BE2C (cell line): ENCODE measurements at places on chromosomes 5 and 9.

DNA sequence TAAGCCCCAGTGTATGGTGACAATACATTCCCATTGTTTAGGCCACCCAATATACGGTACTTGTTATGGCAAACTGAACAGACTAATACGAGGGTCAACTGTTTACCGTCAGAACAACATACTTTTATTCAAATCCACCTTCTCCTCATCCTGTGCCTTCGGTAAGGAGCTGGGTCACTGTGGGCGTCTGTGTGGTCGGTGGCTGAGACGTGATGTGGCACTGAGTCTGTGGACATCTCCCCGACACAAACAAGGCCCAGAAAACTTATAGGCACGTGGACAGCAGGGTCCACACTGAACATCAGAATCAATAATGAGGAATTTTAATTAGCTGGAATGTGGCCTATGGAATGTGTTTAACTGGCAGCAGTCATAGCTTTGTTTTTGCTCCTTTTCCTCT, 154.3 kb upstream of the IRX2 start:
- DNase-seq = no peak

GRCh38 chr9:81717747-81718077, 28.4 kb upstream of the TLE1 start:
- DNase-seq = no peak

GRCh38 chr9:129867136-129868022, 32.1 kb downstream of the USP20 start:
- DNase-seq = no peak

GRCh38 chr9:68750786-68751185, 45.7 kb downstream of the PIP5K1B start:
- DNase-seq = no peak

GRCh38 chr9:78118742-78119473, 87.3 kb upstream of the GNAQ start:
- DNase-seq = no peak

DNA sequence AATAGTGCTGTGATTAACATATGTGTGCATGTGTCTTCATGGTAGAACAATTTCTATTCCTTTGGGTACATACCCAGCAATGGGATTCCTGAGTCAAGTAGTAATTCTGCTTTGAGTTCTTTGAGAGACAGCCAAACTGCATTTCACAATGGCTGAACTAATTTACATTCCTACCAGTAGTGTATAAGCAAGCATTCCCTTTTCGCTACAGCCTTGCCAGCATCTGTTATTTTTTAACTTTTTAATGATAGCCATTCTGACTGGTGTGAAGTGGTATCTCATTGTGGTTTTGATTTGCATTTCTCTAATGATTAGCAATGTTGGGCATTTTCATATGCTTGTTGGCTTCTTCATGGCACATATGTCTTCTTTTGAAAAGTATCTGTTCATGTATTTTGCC, 308.5 kb downstream of the ARRDC3 start:
- no peak for DNase-seq

- DNase-seq = no peak
Measured at GRCh38 chr5:174559141-174559540, 165.2 kb upstream of the MSX2 start.

DNA sequence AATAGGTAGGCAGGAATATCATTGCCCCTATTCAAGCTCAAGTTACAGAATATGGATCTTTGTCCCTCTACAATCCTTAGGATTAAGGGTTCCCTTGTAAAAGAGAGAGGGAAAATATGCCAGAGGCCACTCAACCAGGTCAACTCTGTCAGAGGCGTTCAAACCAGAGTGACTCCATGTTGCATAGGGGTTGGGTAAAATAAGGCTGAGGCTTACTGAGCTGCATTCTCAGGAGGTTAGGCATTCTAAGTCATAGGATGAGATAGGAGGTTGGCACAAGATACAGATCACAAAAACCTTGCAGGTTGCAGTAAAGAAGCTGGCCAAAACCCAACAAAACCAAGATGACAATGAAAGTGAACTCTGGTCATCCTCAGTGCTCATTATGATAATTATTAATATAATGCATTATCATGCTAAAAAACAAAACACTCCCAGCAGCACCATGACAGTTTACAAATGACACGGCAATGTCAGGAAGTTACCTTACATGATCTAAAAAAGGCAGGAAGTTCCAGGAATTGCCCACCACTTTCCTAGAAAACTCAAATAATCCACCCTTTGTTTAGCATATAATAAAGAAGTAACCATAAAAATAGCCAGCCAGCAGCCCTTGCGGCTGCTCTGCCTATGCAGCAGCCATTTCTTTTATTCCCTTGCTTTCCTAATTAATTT, 64.8 kb downstream of the ERP44 start:
- DNase-seq = no peak

DNA sequence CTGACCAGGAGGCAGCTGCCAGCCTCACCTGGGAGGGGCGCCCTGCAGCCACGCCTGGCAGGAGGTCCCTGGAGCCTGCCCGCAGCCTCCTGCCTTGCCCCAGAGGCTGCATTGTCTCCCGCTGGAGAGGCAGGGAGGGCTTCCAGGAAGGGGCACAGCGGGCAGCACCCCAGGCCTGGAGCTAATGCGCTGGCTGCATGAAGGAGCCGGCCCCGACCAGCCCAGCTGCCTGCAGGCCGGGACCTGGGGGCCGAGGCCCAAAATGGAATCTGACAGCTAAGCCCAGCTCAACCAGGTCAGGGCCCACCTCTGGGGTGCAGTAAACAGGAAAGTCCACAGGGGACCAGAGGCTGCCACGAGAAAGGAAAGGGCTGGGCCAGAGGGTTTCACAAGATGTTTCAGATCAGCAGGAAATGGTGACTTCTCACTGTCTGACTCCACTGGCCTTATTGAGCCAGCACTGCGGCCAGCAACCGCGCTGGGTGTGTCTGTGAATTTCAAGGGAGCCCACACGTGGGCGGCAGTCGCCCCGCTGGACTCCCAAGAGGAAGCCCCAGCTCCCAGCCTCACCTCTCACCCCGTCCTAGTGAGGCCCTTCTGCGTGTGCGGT, 18.6 kb upstream of the NOTCH1 start:
- DNase-seq = no peak

GRCh38 chr9:127965953-127966352, 14.8 kb downstream of the EEIG1 start:
- peak; percentile 25 for DNase-seq

DNA sequence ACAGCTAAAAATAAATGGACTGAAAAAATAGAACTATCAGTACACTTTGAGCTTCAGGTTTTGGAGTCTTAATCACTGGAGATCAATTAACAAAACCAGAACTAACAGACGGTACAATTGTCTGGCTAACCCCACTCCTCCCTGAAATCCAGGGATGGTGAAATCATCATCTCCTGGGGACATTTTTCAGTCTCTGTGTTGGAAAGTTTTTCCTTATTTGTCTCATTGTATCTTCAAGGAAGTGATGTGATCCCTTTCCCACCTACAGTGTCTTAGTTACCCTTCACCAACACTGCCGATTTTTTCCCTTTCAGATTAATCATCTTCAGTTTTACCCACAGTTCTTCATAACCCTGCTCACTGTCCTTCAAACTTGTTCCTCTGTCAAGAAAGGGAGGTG, 81.9 kb downstream of the MAP1B start:
- DNase-seq = no peak

DNA sequence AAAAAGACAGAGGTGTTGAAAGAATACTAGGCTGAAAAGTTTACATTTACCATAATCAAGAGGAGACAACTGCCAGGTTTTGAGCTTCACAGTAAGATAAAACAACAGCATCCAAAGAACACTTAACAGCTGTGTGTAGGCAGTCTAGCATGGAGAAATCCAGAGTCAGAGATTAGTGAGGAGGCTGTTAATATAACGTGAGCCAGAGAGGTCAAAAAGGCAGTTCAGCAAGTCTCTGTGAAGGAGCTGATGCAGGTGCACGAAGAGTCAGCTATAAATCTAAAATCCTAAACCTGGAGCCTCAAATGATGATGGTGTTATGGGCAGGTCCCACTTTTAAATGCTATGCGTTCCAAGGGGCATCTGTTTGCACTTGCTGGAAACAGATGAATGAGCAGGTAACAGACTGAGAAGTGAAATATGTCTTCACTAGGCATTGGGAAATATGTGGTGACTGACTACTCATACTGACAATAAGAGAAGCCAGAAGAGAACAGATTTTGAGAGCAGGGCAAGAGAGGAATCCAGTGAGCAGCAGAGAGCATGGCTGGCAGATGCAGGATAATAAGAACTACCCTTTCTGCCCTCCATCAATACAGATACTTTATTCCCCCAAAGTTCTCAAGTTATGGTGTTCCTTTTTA, 8.7 kb downstream of the APTX start:
- DNase-seq = no peak

DNA sequence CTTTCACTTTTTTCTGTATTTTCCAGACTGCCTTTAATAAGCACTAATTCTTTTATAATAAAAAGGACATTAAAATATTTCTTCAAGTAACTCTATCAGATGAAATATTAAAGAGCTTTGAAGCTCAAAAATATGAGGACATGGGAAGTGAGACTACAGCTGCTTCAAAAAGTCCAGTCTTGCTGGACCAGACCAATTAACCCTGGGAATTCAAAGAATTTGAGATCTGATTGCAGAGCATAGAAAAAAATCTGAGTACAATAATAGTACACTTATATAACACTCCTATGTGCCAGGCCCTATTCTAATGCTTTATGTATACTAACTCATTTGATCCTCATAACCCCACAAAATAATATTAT, 9.8 kb downstream of the TMEM245 start:
- no peak for DNase-seq

- DNase-seq = no peak
Measured at GRCh38 chr9:119357336-119358096, 11.7 kb downstream of the BRINP1 start.

DNA sequence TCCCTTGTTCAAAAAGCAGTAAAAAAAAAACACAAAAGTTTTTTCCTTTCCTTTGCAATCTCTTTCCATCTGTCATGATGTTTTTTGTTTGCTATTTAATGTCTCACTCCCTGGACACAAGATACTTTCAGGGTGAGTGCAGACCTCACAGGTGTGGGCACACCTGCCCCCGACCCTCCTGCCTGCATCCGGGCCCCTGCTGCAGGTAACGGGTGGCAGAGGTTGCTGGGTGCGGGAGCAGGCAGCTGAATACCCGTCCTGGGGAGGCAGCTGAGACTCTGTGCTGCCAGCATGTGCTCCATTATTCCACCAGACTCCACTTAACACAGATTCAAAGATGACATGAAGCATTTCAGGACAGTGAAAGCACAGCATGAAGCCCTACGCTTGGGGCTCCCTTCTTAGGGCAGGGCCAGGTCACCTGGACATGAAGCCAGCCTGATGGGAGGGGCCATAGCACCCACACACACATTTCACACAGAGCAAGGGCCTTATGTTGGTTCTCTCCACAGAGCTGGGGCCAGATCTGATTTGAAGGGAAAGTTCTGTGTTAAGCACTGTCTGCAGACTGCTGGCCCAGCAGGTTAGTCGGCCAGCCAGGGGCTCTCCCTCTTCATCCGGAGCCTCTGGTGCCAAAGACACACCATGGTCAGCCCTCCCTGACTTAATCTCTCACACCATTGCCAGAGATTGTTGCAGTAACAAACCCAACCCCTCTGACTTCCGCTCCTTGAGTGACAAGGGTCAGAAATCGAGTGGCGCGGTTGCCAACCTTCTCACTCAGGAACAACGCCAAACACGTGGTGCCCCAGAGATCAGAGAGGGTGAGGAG, 13.0 kb downstream of the NEK6 start:
- DNase-seq = no peak

DNA sequence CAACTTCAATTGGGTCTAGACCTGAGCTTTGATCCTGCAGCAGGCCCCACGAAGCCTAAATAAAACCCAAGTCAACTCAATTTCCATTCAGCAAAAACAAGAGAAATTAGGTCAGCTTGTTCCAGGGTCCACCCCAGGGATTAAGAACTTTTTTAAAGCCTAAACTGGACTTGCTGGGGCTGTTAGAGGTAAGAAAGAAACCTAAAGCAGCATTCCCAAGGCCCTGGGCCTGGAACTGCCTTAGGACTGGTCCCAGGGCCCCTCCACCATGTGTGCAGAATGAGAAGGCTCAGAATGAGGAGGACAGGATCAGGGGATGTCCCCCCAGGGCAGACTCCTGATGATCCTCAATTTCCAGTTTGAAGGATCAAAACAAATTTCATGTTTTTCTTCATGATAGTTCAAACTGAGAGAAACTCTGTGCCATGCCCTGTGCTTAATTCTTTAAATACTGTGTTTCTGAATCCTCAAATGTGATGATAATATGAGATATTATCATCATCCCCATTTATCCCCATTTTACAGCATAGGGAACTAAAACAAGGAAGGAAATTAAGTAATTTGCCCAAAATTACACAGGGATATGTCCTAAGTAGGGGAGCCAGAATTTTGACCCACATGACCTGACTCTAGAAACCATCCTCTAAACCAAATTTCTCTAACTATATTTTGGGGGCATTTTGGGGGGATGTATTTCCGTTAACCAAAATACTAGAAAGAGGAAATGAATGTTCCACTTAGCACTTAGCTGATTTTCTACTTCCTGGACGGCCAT, 64.5 kb downstream of the DENND1A start:
- no peak for DNase-seq

DNA sequence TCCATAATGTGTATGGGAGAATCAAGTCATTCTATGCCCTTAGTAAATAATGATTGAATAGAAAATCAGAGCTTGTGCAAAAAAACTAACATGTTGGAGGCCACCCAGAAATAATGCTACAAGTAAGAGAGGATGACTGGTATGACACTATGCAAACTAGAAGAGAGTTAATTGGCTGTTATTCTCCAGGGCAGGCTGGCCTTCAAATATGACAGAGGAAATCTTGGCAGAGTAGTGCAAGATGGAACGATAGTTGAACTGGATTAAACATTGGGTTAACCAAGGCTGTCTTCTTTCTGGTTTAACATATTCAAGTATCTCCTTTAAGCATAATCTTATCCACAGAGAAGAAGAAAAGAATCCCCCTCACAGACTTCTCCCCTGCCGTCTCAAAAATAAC, 196.1 kb downstream of the MPDZ start:
- DNase-seq = no peak

DNA sequence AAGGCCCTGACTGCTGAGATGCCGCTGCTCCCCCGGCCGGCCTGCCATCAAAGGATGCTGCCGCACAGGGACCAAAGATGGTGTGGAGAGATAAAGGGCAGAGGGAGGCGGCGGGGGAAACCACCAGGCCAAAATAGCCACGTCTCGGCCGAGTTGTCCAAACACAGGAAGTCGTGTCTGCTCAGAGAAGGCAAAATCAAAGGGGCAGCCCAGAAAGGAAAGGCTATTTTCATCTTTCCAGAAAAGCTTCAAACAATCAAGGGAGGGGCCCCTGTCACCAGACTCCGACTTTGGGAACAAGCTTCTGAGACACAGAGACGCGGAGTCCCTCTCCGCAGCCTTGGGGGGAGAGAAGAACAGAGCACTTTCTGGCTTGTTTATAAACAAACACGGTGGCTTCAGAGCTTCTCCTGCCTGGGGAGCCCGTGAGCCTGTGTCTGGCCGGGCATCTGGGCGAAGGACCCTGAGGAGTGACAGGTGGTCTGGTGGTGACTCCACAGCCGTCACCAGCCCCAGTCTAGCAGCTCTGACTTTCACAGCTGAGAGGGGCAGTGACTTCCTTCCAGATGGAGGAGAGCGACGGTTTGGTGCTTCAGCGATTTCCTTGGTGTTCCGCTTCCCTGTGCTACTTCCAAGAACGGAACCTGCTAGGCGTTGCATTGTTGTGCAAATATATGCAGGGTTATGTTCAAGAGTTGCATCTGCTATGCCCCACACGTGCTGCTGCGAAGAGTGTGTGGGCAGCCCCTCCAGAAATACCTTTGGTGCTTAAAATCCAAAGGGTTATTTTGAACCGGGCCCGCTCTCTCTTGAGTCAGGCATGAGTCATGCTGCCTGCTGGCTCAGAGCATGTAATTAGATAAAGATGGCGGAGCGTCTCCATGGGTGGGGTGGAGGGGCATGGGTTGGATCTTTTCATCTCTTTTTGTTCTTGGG, 24.0 kb downstream of the ADAMTSL2 start:
- peak; percentile 77 for DNase-seq

- DNase-seq = no peak
Measured at GRCh38 chr5:165137701-165138100, 1632.3 kb downstream of the MAT2B start.
